ENCODE measurements at places on chromosomes 1 and 21.

DNA sequence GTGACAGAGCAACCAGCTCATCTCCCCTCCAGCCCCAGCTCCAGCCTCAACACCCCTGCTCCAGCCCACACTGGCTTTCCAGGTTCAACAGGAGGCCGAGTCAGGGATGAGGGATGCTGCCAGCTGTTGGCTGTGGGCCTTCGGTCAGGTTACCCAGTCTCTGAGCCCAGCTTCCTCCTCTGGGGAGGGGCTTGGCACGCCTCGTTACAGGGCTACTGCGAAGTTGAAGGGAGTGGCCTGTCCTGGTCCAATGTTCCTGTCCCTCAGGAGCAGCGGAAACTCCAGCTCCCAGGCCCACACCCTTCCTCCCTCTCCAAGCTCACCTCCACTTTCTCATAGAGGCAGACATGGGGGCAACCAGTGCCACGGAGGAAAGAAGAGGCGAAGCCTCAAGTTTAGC is 15.1 kb upstream of the TAS1R2 start:
- DNase-seq, result no peak

DNA sequence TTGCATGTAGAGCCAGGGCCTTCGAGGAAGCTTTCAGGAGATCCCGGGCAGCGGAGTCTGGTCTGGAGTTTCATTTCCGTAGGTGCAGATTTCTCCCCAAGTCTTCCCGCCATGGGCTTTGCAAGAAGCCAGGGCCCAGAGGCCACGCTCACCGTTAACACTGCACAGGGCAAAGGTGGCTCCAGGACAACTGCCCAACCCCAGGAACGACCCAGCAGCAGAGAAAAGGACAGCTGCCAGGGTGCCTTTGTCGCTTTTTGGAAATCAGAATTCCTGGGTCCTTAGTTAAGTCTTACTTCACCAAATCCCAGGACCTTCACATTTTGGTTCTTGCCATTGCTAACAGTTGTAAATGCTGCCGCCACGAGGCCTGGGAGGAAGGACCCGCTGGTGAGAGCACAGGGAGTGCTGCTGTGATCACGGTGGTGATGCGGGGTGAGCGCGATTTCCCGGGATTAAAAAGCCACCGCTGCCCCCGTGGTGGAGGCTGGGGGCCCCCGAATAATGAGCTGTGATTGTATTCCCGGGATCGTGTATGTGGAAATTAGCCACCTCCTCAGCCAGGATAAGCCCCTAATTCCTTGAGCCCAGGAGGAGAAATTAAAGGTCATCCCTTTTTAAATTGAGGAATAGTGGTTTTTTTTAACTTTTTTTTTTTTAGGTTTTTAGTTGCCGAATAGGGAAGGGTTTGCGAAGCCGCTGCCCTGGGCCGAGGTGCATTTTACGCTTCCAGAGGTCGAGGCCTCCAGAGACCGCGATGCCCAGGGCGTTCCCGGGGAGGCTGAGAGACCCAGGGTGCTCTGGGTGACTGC is 8.2 kb downstream of the SIM2 start:
- DNase-seq, result no peak

GRCh38 chr1:243723458-243724043 is 126.5 kb downstream of the AKT3 start:
- no peak for DNase-seq

DNA sequence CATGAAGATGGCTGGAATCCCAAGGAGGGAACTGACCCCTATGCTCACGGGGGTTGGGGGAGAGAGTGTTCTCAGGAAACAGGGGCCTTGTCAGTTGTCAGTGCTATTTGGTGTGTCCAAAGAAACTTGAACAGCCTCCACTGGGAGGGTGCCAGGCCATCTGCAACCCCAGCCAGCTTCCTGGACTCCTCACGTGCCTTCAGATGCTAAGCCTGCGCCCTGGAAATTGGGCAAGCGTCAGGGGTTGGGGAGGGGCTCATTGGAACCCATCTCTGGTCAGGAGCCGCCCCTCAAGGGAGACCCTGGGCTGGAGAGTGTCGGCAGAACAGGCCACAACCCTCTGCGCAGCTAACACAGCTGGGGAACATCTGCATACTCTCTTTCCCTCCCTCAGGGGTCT is 13.1 kb upstream of the LHX4 start:
- DNase-seq, result no peak

DNA sequence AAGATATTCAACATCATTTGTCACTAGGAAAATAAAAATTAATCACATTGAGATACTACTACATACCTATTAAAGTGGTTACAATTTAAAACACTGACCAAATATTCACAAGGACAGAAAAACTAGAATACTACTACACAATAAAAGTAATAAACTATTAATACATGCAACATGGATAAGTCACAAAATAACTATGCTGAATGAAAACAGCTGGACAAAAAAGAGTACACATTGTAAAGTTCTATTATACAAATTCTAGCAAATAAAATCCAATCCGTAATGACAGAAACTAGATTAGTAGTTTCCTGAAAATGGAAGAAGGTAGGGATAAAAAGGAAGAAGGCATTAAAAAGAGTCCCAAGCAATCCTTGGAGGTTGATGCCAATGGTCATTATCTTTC is 348.7 kb upstream of the PTBP2 start:
- no peak for DNase-seq

DNA sequence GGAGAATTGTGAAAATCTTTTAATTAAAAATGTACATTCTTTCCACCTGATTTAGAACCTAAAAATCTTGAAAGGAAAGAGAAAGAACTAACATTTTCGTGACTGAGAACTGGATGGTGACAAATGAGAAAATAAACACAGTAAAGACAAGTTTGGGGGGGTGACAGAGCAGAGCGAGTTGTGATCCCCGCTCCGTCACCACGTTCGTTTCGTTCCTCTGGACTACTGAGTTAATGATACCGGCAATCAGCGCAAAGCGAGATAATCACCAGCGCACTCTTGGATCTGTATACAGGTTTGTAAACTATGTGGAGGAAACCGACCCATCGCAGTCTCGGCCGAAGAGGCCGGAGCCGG is 31.2 kb upstream of the CFAP126 start:
- no peak for DNase-seq

GRCh38 chr1:173112129-173112528 is 61.4 kb upstream of the TNFSF18 start:
- DNase-seq, result no peak

DNA sequence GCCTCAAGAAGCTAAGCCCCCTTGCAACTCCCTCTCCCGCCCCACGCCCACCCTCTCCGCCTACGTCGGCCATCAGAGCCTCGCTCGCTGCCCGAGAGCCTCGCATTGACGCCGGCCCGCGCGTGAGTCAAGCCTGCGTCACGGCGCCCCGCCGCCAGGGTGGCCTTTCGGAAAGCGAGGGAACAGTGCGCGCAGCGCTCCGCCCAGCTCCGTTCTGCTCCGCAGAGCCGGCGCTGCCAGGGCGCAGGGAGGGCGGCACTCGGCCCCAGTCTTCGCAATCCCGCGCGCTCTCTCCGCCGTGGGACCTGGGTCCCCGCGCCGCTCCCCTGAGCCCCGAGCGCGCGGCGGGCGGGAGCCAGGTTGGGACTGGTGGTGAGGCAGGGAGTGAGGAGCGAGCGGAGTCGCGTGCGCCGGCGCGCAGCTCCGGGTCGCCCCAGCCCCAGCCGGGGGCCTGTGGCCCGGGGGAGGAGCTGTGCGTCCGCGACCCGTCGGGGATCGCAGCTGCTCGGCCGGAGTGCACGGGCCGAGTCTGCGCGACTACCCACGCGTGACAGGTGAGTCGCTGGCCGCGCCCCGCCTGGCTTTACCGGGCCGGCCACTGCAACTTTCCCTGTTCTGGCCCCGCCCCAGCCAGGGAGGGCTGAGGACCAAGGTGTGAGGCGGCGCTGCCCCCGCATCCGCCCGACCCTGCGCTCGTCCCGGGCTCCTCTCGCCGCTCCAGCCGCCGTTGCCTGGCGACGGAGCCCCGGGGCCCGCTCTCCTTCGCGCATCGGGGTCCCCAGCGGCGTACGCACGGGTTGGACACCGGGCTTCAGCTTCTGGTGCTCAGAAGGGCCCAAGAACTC is at the start of gene SLC6A17:
Gene SLC6A17 (plus strand): TSS at position 165 of the 845 bp plus-strand sequence. CDS start 16,436 bp downstream, outside the sequence.
- no peak for DNase-seq

DNA sequence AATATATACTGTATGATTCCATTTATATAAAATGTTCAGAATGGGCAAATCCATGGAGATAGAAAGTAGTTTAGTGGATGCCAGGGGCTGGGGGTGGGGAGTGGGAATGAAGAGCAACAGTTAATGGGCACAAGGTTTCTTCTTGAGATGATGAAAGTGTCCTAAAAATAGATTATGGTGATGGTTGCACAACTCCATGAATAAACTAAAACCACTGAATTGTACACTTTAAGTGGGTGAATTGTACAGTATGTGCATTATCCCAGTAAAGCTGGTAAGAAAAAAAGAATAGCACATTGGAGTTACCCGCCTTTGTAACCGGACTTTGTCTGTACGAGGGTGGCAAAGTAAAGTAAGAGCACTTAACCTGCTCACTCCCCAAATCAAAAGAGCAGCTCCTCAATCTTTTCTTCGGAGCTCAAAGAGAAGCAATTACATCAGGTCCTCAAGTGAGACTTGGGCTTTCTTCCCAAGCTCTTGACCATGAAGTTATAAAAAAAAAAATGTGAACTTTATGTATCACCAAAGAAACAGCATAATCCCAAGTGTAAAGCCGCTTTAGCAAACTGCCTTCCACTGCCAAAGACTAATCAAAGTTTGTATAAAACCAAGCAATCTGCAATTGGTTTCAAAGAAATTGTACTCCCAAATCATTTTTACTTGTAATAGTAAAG is 32.1 kb downstream of the ALDH9A1 start:
- no peak for DNase-seq

DNA sequence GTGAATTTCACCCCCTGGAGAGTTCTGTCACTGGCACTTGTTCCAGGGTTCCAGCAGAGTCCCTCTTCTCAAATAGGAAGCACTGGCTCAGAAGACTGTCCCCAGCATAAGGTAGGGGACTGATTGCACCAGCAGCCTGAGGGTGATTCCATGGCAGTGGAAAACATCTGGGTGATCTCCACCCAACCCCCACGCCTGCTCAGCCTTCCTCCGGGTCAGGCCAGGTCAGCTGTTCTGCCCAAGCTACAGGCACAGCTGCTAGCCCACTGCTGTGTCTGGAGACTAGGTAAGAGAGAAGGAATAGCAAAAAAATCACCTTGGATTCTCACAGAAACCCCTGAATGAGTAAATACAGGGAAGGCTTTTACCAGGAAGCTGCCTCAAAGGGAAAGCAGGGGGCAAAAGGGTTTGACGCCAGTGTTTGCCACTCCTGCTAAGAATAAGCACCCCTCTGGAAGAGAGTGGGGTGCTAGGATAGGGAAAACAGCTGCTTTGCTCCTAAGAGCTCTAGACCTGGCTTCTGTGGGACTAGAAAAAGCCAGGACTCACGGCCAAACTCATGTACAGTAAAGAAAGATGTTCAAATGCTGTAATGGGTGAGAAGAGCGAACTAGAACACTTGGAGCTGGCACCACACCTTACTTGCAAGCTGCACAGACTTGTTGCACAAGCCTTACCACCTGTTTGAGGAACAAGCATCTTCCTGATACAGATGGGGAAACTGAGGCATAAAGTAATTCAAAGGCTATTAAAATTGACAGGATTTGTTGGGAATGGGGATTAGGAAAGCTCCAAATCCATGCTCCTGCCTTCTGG is 1.0 kb upstream of the DENND2D start:
- no peak for DNase-seq

GRCh38 chr1:80657044-80657643 is 1143.6 kb upstream of the ADGRL2 start:
- DNase-seq, result no peak

DNA sequence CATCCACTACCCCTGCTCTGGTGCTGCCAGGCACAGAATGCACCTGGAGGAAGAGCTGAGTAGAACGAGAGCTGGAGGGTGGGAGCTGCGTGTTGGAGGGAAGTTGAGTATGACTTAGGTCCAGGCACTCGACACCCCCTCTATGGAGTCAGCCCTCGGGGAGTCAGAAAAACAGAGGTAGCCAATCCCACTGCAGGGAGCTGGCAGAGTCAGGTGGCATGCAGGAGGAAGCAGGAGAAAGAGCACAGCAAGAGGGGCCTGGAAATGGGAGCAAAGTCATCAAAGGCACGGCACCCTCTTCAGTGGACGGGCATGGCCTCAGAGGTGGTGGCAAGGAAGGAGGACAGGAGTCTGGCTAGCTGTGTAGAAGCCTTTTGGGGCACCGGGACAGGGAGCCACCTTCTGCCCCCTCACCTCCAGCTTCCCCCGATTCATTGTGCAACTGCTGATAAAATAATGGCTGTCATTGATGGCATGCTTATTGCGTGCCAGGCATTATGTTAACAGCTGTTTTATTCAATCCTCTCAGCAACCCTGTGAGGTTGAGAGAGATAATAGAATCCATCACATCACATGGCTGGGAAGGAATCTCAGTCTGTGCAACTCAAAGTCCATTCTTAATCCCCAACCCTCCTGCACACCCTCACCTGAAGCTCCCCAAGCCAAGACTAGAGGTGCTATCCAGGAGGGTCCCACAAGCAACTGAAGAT is 42.0 kb downstream of the C1orf198 start:
- no peak for DNase-seq

- no peak for DNase-seq
Measured at GRCh38 chr21:43739621-43740435, 20.9 kb downstream of the PDXK start.

DNA sequence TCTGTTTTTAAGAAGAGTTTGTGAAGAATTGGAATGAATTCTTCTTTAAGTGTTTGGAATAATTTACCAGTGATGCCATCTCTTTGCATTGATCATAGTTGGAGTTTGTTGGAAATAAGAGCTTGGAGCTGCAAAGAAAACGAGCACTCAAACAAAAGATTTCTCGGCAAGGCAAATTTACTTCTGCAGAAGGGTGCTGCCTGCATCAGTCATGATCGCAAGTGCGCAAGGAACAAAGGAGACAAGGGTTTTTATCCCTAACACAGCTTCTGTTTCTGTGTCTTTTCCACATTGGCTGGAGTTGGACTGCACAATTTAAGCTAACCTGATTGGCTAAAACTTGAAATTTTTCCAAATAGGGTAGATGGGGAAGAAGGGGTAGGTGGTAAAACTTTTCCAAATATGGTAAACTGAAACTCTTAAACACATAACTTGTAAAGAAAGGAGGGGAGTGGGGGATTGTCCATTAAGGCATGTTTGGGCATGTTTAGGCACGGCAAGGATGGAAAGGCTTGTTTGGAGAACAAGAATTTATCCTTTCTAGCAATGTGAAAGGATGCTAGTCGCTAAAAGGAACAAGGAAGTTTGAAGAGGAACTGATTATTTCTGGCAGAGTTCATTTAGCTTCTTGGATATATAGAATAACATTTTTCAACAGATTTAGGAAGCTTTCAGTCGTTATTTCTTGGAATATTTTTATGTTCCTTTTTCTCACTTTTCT is 3.5 kb upstream of the AADACL4 start:
- DNase-seq, result no peak

DNA sequence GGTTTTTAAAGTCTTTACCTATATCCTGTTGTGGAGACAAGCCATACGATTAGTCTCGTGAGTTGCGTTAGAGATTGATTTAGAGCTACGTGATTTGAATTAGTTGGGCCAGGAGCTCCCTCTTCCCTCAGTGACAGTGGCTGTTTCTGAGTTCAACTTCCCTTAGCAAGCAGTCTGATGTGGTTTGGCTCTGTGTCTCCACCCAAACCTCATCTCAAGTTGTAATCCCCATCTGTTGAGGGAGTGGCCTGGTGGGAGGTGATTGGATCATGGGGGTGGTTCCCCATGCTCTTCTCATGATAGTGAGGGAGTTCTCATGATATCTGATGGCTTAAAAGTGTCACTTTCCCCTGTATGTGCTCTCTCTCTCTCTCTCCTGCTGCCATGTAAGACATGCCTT is 192.9 kb upstream of the PTGFR start:
- no peak for DNase-seq
